ENCODE measurements at places on chromosomes 1 and 21. TPM values are rescaled to one million over a fixed set of nuclear protein-coding genes. Genes with fewer than 3 reads are reported as not detected.
A peak's percentile ranks its signal among the peaks of the same experiment; 100 is the strongest.

DNA sequence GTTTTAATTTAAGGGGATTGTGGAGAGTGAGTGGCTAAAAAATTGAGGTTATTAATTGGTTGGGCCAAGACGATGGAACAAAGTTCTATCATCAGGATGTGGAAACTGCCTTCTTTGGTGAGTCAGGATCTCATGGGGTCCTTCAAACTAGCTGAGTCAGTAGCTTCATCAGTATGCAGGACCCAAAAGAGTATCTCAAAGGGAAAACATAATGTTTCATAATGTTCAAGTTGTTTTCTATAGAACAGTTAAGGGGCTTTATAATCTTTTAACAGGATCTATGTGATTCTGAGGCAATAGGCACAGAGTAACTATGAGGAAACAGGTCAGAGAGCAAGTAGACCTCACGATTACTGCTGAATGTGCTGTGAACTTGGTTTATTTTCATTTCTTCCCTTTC is 3.2 kb upstream of the OLFML2B start:
- DNase-seq = no peak

GRCh38 chr1:51453010-51453409 is 66.1 kb downstream of the EPS15 start:
- no peak for DNase-seq

- peak; percentile 39 for DNase-seq
Observed at GRCh38 chr1:165116732-165117131, 239.8 kb downstream of the LMX1A start.

GRCh38 chr1:45507893-45508292 is 7.8 kb downstream of the MMACHC start:
- no peak for DNase-seq

DNA sequence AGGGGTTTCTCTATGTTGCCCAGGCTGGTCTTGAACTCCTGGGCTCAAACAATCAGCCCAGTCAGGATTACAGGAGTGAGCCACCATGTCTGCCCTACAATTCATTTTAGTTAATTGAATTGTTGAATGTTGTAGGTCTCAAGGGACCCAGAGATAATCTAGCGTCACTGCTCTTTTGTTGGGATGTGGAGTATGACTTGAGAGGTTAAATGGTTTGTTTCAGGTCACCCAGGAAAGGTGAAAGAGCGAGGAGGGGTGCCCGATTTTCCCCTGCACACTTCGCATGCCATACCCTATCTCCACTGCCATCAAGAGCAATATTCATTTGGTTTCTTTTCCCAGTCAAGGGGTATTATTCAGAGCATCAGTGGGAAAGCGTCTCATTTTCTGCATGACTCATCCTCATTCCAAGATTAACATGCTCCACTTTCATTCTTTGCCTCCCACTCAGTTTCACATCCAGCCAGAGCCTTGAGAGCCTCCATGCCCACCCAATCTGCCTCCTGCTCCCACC is 13.1 kb upstream of the SLC30A1 start:
- DNase-seq = peak; percentile 82

- DNase-seq = no peak
Observed at GRCh38 chr1:231642618-231643017, 16.0 kb downstream of the DISC1 start.

- no peak for DNase-seq
Observed at GRCh38 chr1:192812420-192813209, 3.8 kb downstream of the RGS2 start.

DNA sequence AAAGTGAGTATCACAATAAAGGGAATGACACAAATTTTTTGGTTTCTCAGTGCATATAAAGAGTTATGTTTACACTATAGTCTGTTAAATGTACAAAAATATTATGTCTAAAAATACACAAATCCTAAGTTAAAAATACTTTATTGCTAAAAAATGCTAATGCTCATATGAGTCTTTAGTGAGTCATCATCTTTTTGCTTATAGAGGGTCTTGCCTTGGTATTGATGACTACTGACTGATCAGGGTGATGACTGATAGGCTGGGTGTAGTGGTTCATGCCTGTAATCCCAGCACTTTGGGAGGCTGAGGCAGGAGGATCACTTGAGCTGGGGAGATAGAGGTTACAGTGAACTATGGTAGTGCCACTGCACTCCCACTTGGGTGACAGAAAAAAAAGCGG is 12.9 kb upstream of the NUF2 start:
- DNase-seq = peak; percentile 6

PLCH2 gene
- total RNA-seq = 0.06 TPM

Data from LHCN-M2 (cell line).